Stimulated activated CD4-positive, alpha-beta T cell treated with anti-CD3 and anti-CD28 coated beads, Interleukin-4, amount 100 ng/mL, for 48 hours (primary cell): ENCODE measurements at places on chromosomes 3 and 15.

- DNase-seq = no peak
Observed at GRCh38 chr3:25427155-25427554, 908 bp upstream of the RARB start.

GRCh38 chr3:188108703-188109412 is 45.1 kb upstream of the LPP start:
- DNase-seq = no peak

DNA sequence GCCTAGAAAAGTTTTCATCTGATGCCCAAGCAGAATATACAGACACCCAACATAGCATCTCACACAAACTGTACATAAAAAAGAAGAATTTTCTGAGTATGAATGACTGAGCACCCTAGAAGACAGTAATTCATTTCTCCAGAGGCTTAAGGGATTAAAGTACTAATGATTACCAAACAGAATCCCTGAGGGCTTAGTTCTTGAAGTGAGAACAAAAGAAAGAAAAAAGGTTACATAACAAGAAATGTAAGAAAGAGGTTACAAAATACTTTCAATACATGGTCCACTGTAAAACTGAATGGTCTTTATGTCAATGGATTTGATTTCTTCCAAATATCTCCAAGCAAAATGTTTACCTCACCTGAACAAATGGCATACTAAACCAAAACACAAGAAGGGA is 9.1 kb upstream of the NEK10 start:
- DNase-seq = no peak

DNA sequence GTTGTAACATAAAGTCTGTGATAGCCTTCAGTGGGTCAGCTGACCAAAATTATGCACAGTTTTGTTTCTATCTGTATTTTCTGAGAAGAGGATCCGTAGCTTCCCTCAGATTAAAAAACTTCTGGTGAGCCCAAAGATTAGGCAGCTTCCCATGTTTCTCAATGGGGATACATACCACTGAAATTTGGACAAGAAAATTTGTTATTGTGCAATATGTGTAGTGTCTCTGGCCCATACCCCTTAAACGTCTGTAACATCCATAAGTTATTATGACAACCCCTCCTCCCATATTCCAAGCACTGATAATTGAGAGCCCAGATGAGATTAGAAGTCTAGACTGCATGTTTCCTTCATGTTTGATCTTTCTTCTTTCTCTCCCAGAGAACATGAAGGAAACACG is 1.9 kb upstream of the MITF start:
- no peak for DNase-seq

GRCh38 chr3:157045238-157045850 is 114.6 kb downstream of the CCNL1 start:
- no peak for DNase-seq

DNA sequence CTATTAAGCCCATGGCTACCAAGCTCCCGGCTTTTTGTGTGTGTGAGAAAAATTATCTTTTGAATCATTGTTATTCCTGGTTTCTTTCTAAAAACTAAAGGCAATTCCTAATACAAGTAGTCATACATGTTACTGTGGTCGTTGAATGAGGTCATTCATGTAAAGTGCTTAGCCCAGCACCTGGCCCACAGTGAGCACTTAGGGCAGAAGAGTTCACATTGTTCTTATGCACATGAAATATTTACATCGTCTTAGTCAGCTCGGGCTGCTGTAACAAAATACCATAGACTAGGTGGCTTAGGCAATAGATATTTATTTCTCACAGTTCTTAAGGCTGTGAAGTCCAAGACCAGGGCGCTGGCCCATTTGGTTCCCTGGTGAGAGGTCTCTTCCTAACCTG is 216.1 kb downstream of the SHQ1 start:
- no peak for DNase-seq

- no peak for DNase-seq
Observed at GRCh38 chr15:50181201-50181968, 611 bp upstream of the SLC27A2 start.

DNA sequence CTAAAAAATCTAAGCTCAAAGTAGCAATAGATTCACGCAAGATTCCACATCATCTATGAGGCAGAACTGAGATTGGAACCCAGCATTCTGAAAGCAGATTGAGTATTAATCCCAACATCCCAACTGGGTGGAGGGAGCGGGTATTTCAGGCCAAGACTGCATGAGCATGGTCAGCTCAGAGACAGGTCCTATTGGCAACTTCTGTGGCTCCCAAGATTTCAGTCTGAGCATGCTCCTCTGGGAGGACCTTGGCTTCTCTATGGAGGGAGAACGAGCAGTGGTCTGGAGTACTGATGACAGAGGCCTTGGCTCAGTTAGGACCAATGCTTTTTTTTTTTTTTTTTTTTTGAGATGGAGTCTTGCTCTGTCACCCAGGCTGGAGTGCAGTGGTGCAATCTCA is 4.0 kb upstream of the ITGA11 start:
- DNase-seq = no peak

GRCh38 chr3:55333046-55333445 is 154.1 kb downstream of the WNT5A start:
- no peak for DNase-seq

DNA sequence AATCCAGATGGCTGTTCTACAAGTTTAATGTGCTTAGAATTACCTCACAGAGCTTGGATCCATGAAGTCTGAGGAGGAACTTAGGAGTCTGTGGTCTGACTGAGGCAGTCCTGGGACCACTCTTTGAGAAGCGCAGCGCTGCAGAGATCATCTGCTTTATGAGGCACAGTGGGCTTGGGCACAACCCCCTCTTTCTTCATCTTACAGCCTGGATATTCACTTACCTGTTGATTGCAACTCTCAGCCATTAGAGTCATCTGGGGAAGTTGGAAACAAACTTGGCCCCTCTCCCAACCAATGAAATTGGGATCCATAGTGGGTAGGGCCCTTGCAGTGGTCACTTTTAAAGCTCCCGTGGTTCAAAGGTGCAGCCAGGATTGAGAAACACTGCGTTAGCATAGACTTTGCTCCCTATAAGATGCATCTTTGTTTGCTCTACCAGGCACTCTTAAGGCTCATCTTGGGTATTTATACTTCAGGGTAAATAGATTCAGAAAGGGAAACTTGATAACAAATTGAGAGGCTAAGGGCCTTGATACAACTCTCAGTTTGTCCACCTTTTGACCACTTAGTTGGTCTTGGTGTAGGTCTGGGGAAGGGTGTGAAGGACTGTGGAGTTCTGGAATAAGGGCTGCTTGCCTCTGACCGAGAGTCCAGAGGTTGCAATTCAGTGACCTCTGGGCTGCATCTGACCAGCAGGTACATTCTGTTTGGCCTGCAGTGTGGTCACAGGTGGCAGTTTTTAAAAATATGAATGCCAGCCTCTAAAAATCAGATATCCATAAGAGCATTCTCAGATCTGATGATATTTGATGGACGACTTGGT is 22.8 kb downstream of the FEM1B start:
- no peak for DNase-seq

- no peak for DNase-seq
Observed at GRCh38 chr15:61169275-61169903, 59.7 kb downstream of the RORA start.

DNA sequence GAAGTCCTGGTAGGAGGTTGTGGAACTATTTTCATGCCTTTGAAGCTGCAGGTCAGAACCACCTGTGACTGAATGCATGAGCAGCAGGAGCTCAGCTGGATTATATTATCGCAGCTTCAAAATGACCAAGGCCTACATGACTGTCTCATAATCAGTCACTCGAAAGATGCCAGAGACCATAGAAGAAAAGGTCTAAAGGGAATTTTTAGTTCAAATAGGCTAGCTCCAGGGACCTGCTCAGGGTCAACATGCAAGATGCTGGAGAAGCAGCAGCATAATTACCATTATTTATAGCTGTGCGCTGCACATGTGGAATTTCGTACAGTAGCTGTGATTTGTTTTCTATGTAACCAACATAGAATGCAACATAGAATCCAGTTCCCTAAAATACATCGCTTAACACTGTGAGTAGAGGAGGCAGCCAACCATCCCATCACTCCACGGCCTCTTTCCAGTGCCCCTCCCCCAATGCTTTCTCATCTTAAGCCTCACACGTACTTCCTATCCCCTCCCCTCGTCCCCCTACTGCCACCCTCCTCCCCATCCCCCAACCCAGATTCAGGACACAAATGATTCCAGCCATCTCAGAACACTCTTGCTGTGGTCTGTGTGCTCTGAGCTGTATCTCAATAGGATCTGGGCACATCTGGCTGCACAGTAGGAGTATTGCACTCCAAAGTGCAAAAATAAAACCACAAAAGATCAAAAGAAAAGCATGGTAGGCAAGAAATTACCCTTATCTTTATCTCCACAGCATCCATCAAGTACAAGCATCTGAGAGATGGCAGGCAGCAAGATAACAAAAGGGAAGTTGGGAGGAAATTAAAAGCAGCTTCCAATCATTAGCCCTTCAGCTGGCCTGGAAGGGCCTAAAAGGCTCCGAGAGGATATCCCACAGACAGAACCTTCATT is 352.8 kb upstream of the SEMA6D start:
- no peak for DNase-seq

DNA sequence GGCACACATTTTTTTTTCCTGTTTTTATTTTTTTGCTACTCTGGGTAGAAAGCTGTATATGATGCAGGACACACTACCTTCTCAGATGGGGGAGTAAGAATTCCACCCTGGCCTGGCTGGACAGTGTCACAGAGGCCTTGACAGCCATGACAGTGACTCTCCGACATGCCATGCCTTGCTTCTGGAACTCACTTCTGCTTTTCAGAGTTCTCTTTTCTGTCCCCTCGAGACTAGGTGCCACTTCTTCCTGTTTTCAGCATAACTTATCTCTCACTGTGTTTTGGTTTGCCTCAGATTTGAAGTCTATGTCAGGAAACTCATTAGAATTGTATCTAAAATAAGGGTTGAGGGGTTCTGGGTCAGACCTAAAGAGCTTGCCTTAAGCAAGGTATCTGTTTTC is 69.1 kb upstream of the SEC13 start:
- no peak for DNase-seq

- no peak for DNase-seq
Observed at GRCh38 chr3:54917174-54917573, 10.7 kb downstream of the LRTM1 start.
